Fibroblast of villous mesenchyme (primary cell): ENCODE measurements at places on chromosomes 13 and 19. TPM values are rescaled to one million over a fixed set of nuclear protein-coding genes. Genes with fewer than 3 reads are reported as not detected.

Gene ZNF154
- 1.3 and 1.7 TPM in 2 replicates for total RNA-seq

GRCh38 chr19:2544576-2545415, 68.9 kb downstream of the GADD45B start:
- no peak for DNase-seq

GRCh38 chr19:15249972-15250639, 17.9 kb upstream of the EPHX3 start:
- DNase-seq, result peak; percentile 97

DNA sequence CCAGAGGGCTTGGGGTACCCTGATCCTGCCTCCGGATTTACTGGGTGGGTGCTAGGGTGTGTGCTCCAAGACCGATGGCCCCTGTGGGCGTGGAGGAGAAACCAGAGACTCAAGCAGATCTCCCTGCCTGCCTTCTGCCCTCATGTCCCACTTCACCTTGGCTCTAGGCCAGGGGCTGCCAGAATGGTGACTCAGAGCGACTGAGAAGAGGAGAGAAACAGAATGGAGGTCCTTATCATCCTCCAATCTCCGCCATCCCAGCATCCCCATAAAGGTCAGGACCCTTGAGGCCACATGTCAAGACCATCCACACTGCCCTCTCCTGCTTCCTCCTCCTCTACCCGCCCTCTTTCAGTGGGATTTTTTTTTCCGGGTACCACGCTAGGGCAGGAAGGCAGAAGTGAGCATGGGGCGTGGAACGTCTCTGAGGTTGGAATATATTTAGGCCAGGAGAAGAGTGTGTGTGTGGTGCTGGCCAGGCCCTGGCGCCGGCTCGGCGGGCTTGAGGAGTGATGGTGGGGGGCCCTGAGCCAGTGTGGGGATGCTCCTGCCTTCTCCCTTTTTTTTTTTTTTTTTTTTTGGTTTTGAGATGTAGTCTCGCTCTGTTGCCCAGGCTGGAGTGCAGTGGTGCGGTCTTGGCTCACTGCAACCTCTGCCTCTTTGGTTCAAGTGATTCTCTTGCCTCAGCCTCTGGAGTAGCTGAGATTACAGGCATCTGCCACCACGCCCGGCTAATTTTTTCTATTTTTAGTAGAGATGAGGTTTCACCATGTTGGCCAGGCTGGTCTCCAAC, 22.3 kb downstream of the IER2 start:
- peak; percentile 89 for DNase-seq
